ENCODE measurements at places on chromosomes 5 and 9.

DNA sequence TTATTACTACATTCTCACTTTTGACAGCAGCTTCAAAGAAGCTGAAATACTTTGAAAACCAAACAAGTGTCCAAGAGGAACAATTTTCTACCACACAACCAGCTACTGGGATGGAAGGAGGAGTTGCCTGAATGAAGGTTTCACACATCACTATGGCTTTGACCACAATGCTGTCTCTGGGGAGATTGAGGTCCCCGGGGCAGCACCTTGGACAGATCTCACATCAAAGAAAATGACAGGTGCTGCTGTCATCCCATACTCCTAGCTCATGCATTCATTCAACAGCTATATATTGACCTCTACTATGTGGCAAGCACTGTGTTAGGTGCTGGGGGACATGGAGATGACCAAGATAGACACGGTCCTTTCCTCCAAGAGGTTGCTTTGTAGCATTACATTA, 233.2 kb upstream of the RASEF start:
- DNase-seq: no peak

DNA sequence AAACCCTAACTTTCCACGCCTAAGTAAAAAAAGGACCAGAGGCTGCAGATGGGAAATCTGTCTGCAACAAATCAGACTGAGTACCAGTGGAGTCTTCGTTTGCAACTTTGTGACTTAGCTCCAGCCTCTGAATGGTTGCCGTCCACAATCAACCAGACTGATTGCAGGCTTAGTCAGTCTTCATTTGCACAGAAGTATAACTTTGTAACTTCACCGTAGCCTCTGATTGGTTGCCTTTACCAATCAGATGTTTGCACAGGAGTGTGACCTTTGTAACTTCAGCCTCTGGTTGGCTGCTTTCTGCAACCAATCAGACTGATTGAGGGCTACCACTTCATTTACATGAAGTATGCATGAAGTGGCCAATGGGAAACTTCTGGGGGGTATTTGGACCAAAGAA, 53.7 kb downstream of the TGFBR1 start:
- no peak for DNase-seq

- DNase-seq: no peak
Measured at GRCh38 chr5:80125962-80126480, 90.9 kb downstream of the THBS4 start.

- peak; percentile 64 for DNase-seq
Measured at GRCh38 chr9:4741365-4742089, 525 bp upstream of the AK3 start.

DNA sequence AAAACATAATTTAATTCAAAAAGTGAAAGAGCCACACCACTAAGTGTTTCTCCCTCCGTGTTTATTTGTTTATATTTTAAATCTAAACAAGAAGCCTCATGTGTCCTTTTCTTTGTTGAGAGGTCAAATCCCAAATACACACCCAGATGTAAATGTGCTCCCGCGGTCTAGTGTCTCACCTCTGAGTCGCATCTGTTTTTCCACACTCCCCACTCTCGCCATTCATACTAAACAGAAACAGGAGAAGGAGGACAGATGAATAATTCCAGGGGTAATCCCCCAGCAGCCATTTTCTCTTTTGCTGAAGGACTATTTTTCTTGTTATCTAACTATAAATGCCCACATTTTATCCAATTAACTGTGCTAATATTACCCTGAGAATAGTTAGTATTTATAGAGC, 361.6 kb upstream of the RIOK2 start:
- no peak for DNase-seq

GRCh38 chr5:177487975-177488374, 9.4 kb downstream of the PDLIM7 start:
- DNase-seq: no peak

Measured in right cardiac atrium (tissue), 5 donors.